ENCODE measurements at places on chromosomes 16 and 17. TPM values are rescaled to one million over a fixed set of nuclear protein-coding genes. Genes with fewer than 3 reads are reported as not detected.

DNA sequence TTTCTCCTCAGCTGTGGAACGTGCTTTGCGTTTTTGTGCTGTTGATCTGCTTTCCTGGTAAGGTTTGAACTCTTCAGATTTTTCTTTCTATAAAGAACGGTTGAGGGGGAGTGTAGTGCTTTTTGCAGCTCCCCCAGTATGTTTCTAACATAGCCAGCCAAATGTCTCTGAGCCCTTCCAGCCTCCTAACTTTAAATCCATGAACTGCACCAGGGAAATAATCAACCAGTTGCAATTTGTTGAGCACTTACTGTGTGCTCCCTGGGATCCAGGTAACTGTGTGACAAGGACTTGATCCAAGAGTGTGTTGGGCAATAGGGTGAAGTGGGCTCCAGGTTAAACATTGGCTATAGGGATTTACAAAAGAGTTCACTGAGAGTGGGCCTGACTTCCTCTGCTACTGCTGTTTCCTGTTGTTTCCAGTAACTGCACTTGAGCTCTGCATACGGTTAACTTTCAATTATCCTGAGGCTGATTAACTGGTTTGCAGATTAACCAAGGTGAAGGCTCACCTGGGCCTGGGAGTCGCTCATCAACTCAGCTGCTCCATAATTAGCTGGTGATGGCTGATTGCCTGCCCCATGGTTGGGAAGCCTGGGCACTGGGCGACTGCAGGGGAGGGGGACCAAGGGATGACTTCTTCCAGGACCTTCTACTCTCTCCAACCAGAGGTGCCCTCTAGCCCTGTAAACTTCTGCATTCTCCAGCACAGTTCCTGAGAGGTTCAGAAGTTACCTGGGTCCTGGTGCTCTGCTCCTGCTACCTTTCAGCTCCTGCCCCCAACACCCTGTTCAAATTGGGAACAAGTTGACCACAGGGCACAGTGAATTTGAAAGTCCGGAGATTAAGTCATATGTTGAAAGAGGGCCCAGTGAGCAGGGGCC lies 19.5 kb downstream of the HLF start:
- no peaks in the 10 kb centered on the region for H3K36me3 ChIP-seq
- no peaks in the 10 kb centered on the region for H3K27me3 ChIP-seq
- H3K27ac ChIP-seq, result peak overlapping the region; percentile 63
- DNase-seq, result no peak
- H3K4me3 ChIP-seq, result no peak overlapping the region

DNA sequence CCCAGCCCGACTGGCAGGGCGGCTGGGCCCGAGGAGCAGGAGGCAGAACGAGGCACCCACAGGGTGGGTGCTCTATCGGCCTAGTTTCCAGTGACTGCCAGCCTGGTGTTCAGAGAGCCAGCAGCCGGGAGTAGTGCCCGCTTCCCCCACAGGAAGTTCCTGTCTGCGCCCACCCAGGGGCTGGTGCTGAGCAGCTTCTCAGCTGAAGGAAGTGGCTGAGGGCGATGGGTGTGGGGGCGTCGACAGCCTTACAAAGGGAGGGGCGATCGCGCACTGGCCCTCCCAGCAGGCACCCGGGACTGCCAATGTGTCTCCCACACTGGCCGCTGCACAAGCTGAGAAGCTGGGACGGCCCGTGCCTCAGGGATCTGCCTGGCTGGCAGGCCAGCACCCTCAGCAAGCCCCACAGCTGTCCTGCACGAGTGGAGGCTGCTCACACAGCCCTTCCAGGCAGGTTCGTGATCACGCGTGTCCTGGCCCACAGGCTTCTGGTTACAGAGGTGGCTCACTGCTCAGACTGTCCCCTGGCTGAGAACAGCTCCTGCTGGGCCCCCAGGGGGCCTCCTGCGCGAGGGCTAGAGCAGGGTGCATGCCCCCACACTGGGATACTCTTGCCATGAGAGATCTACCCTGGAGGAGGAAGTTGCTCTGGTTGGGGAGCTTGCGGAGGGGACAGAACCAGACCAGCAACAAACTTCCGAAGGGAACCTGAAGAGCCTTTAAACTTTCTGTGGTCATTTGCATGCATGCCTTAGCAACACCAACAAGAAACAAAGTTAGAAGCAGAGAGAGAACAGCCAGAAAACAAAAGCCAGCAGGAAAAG lies 2.5 kb downstream of the RNF166 start:
- peaks cover 25% of the 10 kb centered on the region for H3K4me1 ChIP-seq
- DNase-seq, result peak; percentile 87
- H3K4me3 ChIP-seq, result peak overlapping the region; percentile 100
- H3K36me3 ChIP-seq, result no peaks in the 10 kb centered on the region
- H3K27ac ChIP-seq, result peak overlapping the region; percentile 90

DNA sequence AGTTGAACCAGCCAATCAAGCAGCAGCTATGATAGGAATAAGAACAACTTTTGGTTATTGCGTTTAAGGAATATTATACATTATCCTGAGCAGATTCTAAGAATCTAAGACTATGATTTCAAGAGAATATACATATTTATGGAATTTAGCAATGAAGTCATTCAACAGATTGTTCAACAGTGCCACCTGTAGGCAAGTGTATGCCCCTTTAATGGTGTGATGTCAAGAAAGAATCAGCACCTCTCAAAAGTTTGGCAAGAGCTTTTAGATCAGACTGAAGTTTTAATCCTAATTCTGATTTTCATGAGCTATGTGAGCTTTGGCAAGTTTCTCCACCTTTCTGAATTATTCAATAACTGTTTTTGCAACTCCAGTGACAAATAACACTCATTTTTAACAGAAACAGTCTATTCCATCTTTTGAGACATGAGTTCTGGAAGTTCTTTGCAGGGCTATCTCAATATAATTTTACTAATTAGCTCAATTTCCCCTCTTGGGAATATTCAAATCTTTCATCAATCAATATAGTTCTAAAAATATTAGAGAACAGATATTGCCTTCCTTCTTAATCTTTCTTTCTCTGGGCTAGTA lies 474.3 kb upstream of the TOM1L1 start:
- DNase-seq, result no peak
- no peak overlapping the region for H3K27ac ChIP-seq
- no peaks in the 10 kb centered on the region for H3K36me3 ChIP-seq
- H3K4me1 ChIP-seq, result no peaks in the 10 kb centered on the region

DNA sequence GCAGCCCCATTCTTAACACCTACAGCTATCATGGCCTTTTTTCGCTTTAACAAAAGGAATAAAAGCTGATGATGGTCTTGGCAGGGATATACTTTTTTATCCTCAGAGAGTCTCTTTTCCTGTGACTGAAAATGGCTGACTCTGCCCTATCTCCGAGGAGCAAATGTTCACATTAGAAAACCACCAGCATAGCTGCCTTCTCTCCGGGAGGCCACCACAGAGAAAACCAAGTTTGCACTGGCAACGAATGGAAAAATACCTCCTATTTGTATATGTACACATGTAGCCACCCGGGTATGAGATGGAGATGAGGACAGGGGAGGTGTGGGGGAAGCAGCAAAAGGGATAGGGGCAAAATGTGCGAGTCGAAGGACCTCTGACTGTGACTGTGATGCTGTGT lies 88.2 kb downstream of the STX8 start:
- no peaks in the 10 kb centered on the region for H3K4me1 ChIP-seq
- no peak overlapping the region for H3K4me3 ChIP-seq
- H3K27ac ChIP-seq, result no peak overlapping the region

DNA sequence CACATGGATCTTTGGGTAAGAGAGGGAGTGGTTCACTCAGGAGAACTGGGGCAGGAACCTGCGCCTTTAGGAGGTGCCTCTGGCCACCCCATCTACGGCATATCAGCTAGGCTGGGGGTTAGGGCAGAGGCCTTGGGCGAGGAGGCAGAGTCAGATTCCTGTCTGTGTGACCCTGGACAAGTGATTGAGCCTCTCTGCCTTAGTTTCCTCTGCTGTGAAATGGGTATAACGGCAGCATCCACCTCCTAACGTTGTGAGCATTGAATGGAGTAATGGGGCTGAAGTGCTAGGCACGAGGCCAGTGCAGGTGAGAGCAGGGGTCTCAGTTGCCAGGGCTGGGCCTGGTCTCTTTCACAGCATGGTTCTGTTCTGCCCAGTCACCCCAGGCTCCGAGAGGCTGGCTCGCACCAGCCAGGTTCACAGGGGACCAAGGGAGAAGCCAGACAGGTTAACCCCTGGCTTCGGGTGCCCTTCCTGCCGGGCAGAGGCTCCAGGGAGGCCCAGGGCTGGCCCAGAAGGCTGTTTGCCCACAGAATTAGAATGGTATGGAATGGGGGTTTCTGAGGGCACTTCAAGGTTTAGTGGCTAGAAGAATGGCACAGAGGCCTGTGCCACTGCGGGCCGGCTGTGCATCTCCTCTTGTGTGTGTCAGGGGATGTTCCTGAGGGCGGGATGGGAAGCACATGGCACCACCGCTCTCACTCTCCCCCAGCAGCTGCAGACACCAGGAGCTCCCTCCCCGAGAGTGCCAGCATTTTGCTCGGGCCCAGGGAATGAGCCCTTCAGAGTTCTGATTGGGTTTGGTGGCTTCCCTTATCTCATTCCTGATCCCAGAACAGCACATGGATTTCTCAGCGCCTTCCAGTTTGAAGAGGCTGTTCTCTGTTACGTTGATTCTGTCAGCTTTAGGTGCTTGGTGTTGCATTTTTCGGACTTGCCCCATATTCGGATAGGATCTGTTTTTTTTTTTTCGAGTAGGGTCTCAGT lies 23.8 kb downstream of the UNC13D start:
- no peak overlapping the region for H3K27ac ChIP-seq
- H3K27me3 ChIP-seq, result no peaks in the 10 kb centered on the region
- no peak for DNase-seq
- no peak overlapping the region for H3K4me3 ChIP-seq
- H3K4me1 ChIP-seq, result no peaks in the 10 kb centered on the region
- H3K36me3 ChIP-seq, result no peaks in the 10 kb centered on the region

The FKBP10 gene
- total RNA-seq, result 11.4 TPM

The OR3A3 gene
- total RNA-seq, result not detected
